Uterus (tissue), 4 donors: ENCODE measurements at places on chromosomes 1 and 21. TPM values are rescaled to one million over a fixed set of nuclear protein-coding genes. Genes with fewer than 3 reads are reported as not detected.

DNA sequence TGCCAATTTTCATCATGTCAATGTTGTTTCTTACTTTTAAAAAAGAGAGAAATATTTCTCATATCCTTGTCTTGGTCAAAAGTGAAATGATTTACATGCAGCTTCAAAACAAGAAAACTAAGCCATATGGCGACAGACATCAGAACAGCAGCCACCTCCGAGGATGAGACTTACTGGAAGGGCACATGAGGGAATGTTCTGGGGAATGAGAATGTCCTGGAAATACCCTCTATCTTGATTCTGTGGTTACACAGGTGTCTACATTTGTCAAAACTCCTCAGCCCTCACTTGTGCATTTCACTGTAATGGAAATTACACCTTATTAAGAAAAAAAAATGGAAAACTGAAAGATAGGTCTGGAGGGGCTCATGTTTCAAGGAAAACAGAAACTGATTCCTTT is 14.2 kb upstream of the ECE1 start:
- no peak for DNase-seq

Gene EXO5
- 5.3 TPM for total RNA-seq

Gene PLXNA2
- total RNA-seq, result 5.4 TPM

GRCh38 chr1:31510853-31511789 is 65.2 kb upstream of the TINAGL1 start:
- DNase-seq, result no peak

Gene KCNJ6
- total RNA-seq, result 0.62 TPM

DNA sequence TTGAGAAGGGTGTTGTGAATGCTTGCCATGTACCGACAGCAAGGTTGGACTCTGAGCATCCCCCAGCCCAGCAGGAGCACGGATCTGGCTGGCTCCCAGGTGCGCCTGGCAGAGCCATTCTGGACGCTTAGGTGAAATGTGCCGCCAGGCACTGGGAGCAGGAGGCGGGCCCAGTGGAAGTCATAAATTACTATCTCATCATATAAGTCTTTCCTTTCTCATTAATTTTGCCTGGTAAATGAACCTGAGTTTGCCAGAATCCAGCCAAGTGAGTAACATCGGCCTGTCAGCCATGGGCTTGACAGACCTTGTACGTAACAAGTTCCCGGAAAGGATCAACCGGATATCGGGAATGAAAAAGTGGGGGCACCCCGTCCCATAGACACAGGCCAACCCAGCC is 179.5 kb upstream of the ARHGEF16 start:
- DNase-seq, result no peak

GRCh38 chr21:29940361-29940760 is 565 bp upstream of the GRIK1 start:
- no peak for DNase-seq

- DNase-seq, result no peak
Observed at GRCh38 chr1:158002022-158002630, 8.7 kb downstream of the KIRREL1 start.

DNA sequence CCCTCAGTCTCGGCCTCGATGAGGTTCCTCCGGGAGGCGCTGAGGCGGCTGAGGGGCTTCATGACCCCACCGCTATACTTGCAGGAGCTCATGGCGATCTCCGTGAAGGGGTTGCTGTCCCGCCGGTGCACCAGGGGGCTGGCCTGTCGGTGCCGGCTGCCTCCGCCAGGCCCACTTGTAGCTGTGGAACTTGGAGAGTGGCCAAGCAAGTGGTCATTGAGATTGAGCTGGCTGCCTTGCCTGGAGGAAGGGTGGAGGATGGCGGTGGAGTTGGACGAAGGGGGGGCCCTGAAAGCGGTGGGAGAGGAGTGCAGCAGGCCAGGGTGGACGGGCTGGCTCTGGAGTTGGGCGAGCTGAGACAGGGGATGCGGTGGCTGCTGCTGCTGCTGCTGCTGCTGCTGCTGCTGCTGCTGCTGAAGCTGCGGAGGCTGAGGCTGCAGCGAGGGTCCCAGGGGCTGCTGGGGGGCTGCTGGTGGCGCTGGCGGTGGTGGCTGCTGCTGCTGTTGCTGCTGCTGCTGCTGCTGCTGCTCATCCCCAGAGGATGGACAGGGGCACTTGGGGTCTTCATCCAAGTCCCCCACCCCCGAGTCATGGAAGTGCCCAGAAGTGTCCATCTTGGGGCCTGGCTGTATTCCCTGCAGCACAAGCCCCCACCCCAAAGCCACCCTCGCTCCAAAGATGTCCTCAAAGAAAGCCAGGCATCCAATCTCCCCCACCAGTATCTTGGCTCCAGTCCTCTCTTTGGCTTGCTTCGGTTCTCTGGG is 548 bp downstream of the KCNN3 start:
- DNase-seq, result peak; percentile 77

DNA sequence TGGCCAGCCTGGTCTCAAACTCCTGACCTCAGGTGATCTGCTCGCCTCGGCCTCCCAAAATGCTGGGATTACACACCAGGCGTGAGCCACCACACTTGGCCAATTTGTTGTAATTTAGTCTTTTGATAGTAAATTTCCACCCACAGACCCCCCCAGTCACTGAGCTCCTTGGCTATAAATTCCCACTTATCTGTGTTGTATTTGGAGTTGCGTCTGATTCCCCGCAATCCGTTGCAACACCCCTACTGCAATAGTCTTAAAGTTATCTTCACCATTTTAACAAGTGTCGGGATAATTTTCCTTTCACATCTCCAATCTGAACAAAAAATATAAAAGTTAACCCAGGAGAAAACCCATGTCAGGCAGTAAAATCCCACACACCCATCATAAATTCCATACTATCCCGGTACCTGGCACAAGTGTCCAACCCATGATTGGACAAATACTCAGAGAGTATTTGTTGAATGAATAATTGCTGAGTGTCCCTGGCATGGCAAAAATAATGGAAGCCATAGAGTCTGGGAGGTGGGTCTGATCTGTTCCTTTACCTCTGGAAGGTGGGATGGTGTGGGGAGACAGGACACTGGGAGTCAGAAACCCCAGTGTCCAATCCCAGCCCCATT is 9.3 kb upstream of the CNR2 start:
- DNase-seq, result no peak

- peak; percentile 67 for DNase-seq
Observed at GRCh38 chr1:30782361-30783255, 25.0 kb upstream of the LAPTM5 start.

DNA sequence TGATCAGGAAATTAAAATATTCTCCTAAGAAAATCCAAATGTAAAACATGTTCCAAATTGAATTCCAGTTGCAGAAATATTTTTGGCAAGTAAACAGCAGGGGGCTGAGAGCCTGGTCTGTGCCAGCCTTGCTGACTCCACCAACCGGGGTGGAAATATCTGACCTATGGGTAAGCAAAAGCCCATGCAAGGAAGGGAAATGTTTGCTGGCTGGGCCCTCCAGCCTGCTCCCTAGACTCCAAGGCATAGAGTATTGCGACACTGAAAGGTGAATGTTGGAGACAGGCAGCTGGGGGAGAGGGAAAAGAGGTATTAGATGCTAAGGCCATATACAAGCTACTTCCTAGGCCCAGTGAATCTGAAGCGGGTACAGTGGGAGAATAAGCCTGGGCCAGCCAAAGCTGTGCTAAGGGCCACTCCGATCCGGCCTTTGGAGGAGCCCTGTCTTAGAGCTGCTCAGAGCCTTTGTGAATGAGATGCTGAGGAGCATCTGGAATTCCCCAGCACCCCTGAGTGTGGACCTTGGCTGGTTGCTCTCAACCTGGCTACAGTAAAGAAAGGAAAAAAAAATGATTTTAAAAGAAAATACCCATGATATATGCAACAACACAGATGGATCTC is 24.9 kb upstream of the ATP1B1 start:
- no peak for DNase-seq

- DNase-seq, result no peak
Observed at GRCh38 chr1:235077571-235078479, 50.8 kb downstream of the TOMM20 start.

DNA sequence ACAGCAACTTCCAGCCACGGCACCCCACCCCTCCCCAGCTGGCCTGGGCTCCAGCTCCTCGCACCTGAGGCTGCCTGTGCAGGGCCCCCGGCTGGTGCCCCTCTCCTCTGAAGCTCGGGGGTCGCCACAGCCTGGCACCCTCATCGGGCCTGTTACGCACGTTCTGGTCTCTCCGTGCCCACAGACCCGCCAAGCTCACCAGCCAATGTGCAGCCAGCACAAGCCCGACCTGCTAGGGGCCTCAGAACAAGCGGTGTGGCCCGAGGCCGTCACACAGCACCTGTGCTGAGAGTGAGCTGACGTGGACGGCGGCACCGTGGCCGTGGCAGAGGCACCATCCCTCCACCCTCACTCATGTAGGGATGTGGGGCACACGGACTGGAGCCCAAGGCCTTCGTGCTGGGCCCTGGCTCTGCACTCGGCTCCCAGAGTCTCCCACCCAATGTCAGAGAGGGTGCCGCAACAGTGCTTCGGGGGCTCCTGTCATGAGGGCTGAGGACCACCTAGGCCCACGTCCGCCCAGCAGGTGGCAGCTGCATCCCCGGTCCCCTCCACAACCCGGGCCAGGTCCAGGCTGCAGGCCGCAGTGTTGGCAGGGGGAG is 4.4 kb upstream of the SAMD11 start:
- no peak for DNase-seq

GRCh38 chr1:169545472-169545871 is 40.8 kb downstream of the F5 start:
- DNase-seq, result no peak

- DNase-seq, result no peak
Observed at GRCh38 chr1:36446271-36446670, 4.0 kb downstream of the OSCP1 start.

Gene AMY1A
- 0.76 TPM for total RNA-seq

DNA sequence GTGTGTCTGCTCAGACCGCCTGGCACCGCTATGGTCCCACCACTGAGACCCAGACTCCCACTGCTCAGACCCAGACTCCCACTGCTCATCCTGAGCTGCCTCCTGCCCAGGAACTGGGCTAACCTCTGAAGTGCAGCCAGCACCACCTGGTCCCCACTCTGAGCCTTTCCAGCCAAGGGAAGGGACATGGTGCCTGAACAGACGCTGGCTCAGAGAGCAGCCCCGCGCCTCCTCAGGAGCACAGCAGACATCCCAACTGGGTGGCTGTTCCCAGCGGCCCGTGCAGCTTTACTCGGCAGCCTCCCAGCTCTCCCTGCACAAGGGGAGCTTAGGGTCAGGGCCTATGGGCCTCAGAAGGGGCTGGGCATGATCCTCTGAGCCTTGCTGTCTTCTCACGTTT is 27.8 kb upstream of the CNTN2 start:
- no peak for DNase-seq

Gene OLIG1
- total RNA-seq, result not detected

- no peak for DNase-seq
Observed at GRCh38 chr1:206143537-206144172, 26.5 kb upstream of the AVPR1B start.

DNA sequence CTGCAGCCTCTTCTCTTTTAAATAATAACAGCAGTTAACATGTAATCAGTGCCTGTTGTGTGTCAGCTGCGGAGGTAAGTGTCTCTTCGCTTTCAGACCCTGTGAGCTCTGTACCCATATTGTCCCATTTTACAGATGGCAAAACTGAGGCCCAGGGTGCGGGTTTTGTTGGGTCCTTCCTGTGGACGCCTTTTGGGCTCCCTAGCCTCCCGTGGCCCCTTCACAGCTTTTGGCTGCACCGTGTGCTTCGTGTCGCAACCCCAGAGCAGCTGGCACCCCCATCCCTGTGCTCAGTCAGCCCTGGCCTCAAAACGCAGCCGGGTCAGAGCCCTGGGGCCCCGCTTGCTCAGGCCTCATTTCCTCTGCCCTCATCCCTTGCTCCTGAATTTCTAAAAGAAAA is 53.8 kb downstream of the TLR5 start:
- DNase-seq, result no peak

DNA sequence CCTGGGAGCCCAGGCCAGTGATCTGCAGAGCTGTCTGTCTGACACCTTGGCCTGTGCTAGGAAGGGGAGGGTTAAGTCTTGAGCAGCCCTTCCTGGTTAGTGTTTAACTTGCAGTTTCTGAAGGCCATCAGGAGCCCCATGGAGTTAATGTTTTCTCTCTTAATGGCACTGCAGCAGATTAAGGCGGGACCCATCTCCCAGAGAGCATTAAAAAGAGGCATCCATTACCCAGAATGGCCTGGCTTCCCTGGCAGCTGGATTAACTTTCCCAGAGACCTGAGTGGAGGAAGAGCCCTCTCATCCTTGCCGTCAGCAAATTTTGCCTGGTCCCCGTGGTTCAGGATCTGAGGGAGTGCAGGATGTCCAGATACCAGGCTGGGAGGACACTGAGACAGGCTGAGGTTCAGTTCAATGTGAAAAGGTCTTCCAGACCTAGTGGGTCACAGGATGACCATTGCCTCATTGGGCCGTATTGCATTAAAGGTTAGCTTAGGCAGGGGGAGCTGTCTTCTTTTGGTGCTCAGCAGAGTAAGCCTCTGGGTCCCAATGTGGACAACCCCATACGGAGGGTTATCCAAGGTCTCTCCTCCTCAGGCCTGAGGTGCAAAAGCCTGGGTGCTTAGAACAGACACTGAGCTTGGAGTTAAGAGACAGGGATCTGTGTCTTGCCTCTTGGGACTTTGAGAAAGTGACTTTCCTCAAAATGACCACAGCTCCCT is 522.6 kb downstream of the PTPRU start:
- DNase-seq, result no peak

Gene FNDC5
- 71.1 TPM for total RNA-seq

GRCh38 chr21:41610042-41610839 is 102.3 kb upstream of the TMPRSS2 start:
- no peak for DNase-seq

DNA sequence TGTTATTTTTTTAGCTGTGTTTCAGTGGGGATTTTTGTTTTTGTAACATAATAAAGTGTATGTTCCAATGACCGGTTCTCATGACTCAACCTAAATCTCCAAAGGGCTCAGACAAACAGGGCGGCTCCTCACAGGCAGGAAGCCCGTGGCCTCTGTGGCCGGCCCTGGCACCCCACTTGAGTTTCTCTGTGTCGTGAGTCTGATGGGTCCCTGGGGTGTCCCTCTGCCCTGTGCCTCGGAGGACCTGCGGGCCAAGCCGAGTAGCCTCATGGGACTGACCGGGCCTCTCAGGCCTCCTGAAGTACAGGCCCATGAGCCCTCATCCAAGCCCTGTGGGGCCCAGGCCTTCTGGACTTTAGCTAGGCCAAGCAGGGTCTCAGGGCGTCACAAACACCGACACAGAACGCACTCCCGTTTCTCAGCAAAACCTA is 16.1 kb upstream of the CCDC27 start:
- DNase-seq, result no peak

DNA sequence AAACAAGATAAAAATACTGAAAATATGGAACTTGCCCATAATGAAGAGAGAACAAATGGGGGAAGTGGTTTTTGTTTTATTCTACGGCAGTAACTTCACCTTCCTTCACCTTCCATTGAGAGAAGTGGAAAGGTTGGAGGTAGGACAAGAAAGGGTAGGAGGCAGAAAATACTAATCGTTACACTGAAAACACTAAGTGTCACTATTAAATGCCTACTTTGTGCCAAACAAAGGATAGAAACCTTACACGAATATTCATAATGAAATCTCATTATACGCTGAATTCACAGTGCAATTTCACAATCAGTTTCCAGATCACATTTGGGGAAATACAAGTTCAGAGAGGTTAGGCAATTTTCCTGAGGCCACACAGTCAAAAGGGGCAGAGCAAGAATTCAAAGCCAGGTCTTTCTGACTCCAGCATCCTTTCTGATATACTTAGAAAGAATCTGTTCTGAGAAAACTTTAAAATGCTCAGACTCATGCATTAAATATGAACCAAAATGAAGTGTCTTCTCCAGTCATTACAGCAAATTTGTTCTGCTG is 3.0 kb downstream of the TIAM1 start:
- DNase-seq, result no peak

Gene MAB21L3
- total RNA-seq, result not detected

- DNase-seq, result no peak
Observed at GRCh38 chr1:245304698-245305097, 149.9 kb downstream of the KIF26B start.
